ENCODE measurements at places on chromosomes 11 and 22. TPM values are rescaled to one million over a fixed set of nuclear protein-coding genes. Genes with fewer than 3 reads are reported as not detected.

GRCh38 chr11:97617031-97617430 is 1227.2 kb downstream of the JRKL start:
- no peak for DNase-seq

The FBXO7 gene
- total RNA-seq = 79.0 TPM

DNA sequence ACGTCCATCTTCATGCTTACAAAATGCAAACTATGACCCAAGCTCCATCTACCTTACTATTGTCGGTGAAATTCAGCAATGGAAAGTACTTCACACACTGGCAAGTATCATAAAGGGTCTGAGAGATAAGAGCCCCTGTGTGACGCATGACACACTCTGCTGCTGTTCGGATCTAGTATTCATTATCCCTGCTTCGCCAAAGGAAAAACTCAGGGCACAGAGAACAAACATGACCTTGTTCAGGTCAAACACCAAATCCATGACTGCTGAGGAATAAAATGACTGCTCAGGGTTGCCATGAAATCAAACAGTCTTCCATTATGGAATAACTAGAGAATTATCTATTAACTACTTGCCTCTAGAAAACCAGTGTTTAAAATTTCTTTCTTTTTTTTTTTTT is 73.0 kb downstream of the MICAL3 start:
- no peak for DNase-seq

GRCh38 chr11:1853376-1854131 is 670 bp downstream of the LSP1 start:
- no peak for DNase-seq

The SLC17A6 gene
- not detected for total RNA-seq

DNA sequence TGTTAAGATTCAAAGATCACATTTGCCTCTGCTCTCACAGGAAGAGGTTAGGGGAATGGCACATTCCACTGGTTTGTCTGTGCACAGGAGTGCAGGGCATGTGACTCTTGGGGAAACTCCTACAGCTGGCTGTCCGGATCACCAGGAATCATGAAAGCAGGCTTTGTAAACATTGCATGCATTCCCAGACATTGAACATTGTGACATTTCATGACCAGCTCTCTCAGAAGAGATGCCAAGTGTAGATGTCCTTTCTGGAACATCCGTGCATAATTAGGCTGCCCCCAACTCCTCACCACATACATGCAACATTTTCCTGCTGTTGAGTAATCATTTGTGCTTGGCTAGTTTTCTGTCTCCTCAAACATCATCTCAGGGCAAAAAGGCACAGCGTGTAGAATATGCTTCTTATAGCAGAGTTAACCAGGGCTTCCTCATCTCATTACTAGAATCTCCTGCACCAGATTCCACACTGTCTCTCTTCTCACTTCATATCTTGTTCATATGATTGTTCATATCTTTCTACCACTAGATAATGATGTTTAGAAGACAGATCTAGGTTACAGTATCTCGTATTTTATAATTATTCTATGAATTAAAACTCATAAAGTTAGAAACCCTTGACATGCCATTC is 694.7 kb downstream of the NTM start:
- no peak for DNase-seq

DNA sequence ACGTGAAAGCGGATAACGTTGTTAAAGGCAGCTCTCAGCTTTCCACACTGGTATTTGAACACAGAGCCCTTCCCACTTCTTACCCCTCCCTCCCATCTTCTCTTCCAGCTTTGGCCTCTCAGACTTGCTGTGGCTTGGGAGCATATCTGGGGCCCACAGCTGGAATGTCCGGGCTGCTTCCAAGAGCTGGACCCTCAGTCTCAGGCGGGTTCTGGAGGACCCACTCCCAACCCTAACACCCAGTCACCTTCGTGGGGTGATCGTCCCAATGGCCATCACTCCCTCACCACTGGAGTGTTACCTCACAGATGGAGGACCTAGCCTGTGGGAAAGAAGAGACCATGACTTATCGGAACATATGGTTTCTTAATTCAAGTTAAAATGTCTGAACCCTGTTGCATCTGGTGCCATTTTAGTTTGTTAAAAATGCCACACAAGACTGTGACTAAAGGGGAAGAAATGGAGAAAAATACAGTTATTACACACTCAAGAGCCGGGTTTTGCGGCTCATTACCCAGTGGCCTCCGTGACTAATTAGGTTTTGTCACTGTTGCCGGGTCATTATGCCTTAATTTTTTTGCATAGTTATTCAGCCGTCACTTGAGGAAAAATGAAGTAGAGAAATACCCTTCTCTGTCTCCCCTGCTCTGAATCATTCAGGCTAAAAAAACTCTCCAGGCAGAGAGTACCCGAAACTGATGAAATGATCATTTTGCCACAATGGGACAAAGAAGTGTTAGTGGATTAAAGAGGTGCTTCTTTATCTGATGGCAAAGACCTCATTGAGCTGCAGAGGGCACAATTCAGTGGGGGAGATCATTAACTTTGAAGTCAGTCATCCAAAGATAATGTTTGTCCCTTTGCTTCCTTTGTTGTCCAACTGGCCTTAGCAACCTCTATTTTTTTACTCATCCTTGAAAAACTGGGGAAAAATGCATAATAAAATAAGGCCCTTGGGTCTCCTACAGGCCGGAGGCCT is 87.2 kb upstream of the HTATIP2 start:
- DNase-seq = no peak

Measured in endodermal cell (in vitro differentiated cells).